ENCODE measurements at places on chromosomes 12 and 14.

DNA sequence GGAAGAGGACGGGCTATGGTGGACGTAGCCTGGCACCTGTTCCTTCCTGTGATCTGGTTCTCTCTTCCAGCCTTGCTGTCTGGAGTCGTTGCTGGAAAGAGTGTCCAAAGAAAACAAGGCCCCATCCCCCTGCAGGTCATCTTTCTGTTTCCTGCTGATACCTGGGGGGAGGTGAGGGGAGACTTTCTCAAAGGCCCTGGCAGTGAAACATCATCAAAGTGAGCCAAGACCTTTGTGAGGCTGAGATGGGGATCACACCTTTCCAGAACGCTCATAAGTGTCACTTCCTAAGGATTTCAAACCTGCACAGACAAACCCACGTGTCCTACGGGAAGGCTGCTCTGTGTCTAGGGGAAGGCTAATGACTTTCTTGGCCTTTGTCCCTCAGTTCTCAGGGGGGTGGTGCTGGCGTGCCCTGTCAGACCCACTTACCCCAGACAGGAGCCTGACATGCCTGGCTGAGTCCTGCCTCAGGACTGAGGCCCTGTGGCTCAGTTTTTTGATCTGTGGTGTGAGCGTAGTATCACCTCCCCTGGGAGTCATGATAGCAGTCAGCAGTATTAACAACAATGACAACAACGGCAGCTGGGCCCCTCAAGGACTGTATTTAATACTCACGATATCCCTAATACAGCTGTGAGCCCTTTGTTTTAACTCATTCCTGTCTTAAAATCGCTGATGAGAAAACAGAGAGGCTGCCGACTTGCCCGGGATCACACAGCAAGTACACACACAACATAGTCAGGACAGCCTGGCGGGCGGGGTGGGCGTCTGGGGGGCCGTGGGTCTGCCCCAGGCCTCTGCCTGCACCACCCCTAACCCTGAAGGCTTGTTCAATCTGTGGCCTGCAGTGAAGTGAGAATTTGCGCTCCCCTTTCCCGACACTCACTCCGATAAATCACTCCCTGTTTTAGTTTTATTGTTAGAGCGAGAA is 235.2 kb downstream of the SLC41A2 start:
- H3K36me3 ChIP-seq = no peaks in the 10 kb centered on the region
- no peak overlapping the region for H3K4me3 ChIP-seq
- no peak overlapping the region for H3K27ac ChIP-seq
- DNase-seq = no peak

DNA sequence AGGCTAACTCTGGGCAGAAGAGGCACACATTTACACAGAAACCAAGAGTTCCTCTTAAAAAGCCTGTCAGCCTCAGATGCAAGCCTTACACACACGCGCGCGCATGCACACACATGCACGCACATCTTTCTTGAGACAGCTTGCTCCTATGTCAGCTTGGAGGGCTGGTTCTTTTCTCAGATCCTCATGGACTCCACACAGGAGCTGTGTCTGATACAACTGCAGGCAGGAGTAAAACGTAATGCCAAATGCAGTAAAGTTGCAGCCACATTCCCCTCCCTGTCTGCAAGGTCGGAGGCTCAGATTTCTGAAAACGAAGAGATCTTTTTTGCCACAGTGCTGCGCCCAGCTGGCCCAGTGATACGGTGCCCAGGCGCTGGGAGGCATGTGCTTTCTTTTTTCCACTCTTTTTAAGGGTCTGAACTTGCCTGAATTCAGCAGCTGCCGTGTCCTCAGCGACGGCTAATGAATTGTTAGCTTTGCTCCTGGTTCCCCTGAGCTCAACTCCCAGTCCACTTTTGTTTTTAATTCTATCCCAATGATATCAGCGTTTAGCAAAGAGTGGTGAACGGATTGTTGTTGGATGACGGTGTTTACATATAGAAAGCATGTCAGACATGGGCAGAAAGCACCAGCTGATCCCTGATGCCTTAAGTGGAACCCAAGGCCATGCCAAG is 72.9 kb upstream of the FOXN3 start:
- no peaks in the 10 kb centered on the region for H3K27me3 ChIP-seq
- H3K4me1 ChIP-seq = peaks cover 25% of the 10 kb centered on the region
- no peak overlapping the region for H3K27ac ChIP-seq
- no peak for DNase-seq
- H3K4me3 ChIP-seq = no peak overlapping the region

DNA sequence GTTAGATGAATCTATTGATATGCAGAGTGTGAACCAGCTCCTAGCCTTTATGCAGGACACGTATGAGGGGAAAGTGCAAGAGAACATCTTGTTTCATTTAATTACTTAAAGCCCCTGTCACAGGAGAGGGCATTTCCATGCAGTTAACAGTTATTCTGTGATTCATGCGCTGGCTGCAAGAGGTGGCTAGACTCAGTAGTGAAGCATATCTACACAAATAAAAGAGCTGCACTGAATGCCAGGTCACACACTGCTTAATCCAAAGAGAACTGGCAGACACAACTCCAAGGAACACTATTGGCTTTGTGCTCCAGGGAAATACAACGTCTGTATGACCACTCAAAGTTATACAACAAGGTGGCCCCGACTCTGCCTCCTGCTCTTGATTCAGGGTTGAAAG is 394.1 kb downstream of the C12orf75 start:
- no peaks in the 10 kb centered on the region for H3K36me3 ChIP-seq
- H3K27me3 ChIP-seq = peaks cover 31% of the 10 kb centered on the region
- no peak for DNase-seq
- no peaks in the 10 kb centered on the region for H3K4me1 ChIP-seq

- H3K4me3 ChIP-seq = no peak overlapping the region
- no peak overlapping the region for H3K27ac ChIP-seq
- H3K36me3 ChIP-seq = no peaks in the 10 kb centered on the region
- no peaks in the 10 kb centered on the region for H3K4me1 ChIP-seq
Measured at GRCh38 chr12:34396861-34397590, 374.7 kb downstream of the ALG10 start.

GRCh38 chr12:132070298-132070697 is 73.8 kb downstream of the DDX51 start:
- H3K4me1 ChIP-seq = peaks cover 22% of the 10 kb centered on the region
- no peak for DNase-seq
- no peak overlapping the region for H3K27ac ChIP-seq
- H3K27me3 ChIP-seq = no peaks in the 10 kb centered on the region

DNA sequence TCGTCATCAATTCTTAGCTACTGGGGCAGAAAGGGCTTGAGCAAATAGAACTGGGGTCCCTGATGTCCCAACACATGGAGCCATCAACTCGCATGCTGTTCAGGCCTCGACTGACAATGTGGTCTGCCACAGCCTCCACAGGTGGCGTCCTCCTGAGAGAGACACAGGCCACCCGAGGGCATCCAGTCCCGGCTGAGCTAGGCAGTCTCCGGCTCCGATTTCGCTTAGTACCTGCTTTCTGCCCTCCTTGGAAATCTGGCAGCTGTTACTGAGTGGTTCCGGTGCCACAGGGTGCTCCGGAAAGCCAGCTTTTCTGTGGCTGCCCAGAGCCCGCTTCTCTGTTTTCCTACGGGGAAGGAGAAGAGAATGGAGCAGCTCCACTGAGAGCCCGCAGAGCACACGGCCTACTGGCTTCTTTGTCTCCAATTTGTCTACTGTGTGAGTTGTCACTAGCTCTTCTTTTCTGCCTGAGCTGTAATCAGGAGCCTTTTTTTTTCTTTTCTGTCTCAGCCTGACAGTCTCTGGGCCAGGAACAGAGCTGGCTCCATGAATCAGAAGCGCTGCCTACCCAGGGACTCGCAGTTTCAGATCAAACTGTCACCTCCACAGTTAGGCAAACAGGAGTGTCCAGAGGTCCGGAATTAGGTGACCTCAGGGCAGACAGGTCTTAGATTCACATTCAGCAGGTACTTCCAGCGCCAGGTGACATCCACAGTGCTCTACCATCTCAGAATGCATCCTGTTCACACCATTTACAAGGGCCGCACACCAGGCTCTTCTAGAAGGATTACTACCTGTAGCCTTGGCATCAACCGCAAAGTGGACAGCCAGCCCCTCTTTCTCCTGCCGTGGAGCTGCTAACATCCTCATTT is 73.3 kb downstream of the MOK start:
- no peak for DNase-seq
- no peak overlapping the region for H3K4me3 ChIP-seq
- H3K36me3 ChIP-seq = no peaks in the 10 kb centered on the region
- no peaks in the 10 kb centered on the region for H3K27me3 ChIP-seq
- no peaks in the 10 kb centered on the region for H3K4me1 ChIP-seq

DNA sequence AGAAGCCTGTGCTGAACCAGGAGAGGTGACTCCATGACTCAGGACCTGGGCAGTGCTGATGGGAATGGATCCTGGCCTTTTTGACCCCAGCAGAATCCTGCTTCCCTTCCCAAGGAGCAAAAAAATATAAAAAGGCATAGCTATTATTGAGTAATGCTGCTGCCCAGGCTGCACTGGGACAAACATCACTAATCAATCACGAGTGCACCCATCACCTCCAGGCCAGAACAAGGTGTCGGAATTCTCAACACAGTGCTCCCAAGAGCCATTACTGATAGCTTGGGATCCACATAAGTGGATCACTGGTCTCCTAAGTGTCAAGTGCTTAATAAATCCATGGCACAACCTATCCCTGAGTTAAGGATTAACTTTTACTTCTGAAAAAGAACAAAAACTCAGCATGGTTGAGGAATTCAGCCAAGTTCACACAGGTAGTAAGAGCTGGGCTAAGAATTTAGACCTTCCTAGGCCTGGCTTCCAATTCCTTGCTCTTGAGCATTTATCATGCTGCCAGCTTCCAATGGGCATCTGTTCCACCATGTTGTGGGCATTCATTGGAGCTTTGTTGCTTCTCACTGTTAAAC is 31.9 kb downstream of the IRF2BPL start:
- peaks cover 32% of the 10 kb centered on the region for H3K4me1 ChIP-seq
- H3K27ac ChIP-seq = no peak overlapping the region
- H3K36me3 ChIP-seq = no peaks in the 10 kb centered on the region
- H3K4me3 ChIP-seq = no peak overlapping the region
- no peak for DNase-seq

DNA sequence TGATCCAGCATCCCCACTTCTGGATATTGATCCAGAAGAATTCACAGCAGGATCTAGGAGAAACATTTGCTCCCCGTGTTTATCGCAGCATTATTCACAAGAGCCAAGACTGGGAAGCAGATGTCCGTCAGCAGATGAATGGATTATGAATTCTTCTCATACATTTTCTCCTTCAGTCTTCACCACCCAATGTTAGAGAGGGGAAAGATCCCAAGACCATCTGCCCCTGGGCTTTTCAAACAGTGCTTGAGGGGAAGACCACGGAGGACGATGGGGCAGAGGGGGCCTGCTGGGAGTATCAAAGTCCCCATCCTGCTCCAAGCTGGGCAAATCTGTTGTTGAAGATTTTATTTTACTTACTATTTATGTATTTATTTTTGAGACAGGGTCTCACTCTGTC is 41.1 kb downstream of the SERPINA3 start:
- H3K27ac ChIP-seq = no peak overlapping the region
- no peaks in the 10 kb centered on the region for H3K27me3 ChIP-seq
- H3K4me1 ChIP-seq = no peaks in the 10 kb centered on the region
- DNase-seq = no peak
- H3K4me3 ChIP-seq = no peak overlapping the region

- DNase-seq = no peak
- H3K27ac ChIP-seq = no peak overlapping the region
- H3K4me1 ChIP-seq = peaks cover 31% of the 10 kb centered on the region
- no peaks in the 10 kb centered on the region for H3K27me3 ChIP-seq
Measured at GRCh38 chr14:65002586-65003210, 16.0 kb downstream of the FNTB start.

DNA sequence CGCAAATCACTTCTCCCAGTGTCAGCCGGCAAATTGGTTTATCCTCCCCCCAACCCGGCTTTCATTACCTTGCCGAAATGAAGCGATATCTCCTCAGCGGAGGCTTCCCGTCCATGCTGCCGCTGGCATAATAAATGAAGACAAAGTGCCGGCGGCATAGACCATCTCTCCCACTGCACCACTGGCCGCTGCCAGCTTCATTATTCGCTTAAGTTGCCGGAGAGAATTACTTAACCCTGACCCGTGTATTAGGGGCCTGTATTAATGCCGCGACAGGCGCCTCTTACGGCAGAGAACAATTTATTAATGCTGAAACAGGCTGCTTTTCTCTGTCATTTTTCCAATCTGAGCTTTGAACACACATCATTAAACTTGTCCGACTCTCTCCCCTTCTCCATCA is 17.5 kb upstream of the GPATCH2L start:
- peaks cover 83% of the 10 kb centered on the region for H3K27me3 ChIP-seq
- peaks cover 13% of the 10 kb centered on the region for H3K4me1 ChIP-seq
- H3K4me3 ChIP-seq = no peak overlapping the region
- H3K36me3 ChIP-seq = no peaks in the 10 kb centered on the region
- no peak overlapping the region for H3K27ac ChIP-seq
- DNase-seq = no peak

DNA sequence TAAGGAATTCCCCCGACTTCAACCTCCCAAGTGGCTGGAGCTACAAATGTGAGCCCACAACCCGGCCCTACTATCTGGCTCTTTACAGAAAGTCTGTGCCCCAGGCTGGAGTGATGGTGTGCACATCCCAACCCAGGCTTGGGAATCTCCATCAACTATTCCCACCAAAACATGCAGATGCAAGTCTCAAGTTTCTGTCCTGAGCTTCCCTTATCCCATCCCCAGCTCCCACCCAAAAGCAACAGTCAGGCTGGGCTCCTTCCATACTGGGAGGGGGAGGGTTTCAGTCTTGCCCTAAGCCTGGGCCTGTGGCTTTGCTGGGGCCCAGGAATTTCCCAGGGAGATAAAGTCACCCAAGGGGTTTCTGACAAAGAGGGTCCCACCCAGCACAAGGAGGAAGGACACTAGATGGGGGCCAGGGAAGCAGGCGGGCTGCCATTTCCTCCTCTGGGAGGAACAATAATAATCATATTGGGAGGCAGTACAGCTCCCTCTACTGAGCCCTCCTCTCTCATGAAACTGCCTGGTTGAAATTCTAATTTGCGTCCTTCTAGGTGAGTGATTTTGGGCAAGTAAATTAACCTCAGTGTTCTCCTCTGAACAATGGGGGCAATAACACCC is 8.0 kb downstream of the SLC8B1 start:
- no peaks in the 10 kb centered on the region for H3K27me3 ChIP-seq
- no peak for DNase-seq
- peaks cover 32% of the 10 kb centered on the region for H3K36me3 ChIP-seq
- peaks cover 17% of the 10 kb centered on the region for H3K4me1 ChIP-seq
- no peak overlapping the region for H3K27ac ChIP-seq
